ENCODE measurements at places on chromosomes 3 and 15.

DNA sequence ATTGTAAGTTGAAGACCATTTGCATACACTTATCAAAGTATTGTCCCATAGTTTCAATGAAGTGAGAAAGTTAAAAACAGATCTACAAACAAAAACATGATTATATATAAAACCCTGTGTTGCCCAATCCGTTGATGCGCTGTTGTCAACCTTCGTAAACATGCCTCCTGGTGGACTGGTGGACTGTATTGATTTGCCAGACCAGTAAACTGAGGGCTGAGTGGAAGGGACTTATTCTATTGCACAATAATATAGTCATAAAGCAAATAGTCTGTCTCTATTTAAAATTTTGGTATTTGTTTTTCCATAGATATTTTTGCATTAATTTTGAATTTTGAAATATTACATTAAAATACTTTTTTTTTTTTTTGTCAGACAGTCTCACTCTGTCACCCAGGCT is 102.5 kb downstream of the GAP43 start:
- DNase-seq = no peak

DNA sequence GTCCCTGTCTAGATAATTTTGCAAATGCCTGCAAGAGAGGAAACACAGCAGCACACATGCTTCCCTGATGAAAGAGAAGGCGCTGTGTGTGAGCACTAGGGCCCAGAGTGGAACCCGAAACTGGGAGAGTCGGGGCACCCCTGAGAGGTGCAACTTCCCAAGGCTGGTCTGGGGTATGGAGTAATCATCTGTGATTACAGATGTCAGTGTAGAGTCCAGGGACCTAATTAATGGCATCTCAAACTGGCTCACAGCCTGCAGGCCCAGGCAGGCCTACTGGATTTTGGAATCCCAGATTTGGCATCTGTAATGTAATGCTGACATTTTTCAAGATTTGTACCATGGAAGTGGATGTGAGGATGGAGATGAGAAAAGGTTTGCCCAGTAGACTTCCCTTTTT is 29.4 kb downstream of the PGPEP1L start:
- no peak for DNase-seq

- DNase-seq = no peak
Observed at GRCh38 chr3:134104031-134104430, 74.3 kb upstream of the SLCO2A1 start.

DNA sequence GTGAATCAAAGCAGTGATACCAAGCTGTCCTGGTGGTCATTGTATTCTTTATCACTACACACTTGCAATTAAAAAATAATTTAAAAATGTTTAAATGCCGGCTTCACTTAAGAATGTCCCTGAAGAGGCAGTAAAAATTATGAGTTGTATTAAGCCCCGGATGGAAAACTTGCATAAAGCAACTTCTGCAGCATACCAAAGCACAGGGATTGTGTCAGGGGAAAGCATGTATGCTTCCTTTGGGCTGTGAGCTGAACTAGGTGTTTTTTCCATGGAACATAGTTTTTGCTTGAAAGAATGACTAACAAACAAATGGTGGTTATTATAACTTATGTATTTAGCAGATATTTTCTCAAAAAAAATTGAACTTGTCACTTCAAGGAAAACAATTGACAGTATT is 143.1 kb downstream of the ARNT2 start:
- no peak for DNase-seq

DNA sequence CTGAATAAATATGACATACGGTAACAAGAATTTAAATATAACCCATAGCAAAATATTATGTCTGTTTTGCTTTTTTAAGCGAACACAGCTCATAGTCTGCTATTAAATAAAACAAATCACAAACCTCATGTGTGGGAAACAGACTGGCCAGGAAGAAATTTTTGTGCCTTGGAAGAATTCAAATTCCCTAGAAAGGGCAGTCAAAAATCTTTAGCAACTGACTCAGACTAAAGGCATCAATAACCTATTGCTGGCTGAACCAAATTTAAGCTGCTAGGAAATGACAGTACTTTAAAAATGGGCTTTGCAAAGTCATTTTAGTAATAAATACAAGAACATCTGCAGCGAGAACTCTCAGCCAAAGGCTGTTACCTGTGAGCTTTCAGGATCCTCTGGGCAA is 151.4 kb downstream of the PLD1 start:
- DNase-seq = no peak

GRCh38 chr15:51025454-51025846 is 69.3 kb downstream of the TNFAIP8L3 start:
- no peak for DNase-seq

- DNase-seq = no peak
Observed at GRCh38 chr15:58058073-58058472, 7.4 kb downstream of the ALDH1A2 start.

DNA sequence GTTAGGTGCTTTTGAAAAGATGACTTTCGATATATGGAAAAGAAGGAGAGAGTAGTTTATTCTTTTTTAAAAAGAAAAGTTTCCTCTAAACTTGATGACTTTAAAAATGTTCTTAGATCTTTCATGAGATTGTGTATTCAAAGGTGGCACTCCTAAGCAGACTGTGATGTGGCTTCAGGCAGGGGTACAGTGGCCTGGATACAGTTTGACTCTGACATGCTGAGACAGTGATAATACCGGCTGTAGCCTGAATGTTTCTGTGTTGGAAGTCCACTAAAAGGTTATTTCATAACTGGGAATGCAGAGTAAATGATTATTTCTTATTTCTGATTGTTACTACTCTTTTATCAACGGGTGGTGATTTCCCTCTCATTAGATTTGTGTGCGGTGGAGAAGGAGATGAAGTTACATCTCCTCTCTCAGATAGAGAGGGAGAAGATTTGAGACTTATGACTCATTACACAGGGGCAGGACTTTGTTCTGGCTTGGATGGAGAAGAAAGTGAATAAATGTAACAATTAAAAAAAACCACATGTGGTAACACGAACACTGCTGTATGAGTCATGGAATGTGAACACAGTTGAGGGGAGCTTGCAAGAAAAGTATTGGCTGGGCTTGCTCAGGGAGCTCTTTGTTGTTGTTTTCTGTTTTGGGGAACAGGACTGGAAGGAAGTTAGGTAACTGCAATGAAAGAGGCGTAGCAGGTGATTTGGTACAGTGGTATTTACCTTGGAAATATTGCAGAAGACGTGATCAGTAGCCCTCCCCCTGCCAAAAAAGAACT is 21.6 kb downstream of the SPTSSB start:
- DNase-seq = no peak

DNA sequence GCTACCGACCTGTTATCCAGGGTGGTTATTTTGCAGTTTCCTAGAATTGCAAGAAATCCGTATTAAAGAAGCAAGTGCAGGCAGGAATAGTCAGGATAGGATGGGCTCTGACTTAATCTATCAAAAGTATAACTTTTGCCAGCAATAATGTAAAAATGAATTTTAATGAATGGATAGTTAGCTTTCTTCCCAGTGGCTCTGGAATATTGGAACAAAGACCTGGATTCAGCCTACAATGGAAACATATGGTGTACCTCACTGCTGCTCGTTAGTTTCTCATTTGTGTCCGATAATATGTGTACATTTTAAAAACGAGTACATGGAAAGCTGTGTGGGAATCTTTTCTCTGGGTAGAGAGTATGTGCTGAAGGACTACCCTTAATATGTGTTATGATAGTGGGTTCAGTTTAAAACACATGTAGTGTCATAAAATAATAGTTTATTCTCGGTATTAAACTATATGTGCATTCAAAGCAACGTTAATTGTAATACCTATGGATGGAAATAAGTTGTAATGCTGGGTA is 805 bp downstream of the SERPINI1 start:
- DNase-seq = no peak

DNA sequence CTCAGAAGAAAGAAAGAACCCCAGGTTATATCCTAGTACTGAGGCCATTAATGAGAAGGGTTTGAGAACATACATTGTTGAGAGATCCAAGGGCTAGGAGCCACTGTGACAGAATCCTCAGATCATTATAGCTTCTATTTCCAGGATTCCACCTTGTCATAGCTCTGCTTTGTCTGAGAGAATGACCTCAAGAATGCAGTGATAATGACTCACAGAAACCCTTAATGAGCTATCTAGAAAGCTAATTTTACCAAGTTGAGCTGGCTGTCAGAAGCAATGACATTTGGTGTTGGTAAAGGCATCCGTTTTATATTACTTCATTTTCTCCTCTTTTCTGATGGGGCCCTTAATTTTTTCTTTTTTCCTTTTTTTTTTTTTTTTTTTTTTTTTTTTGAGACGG is 10.9 kb downstream of the TRIP4 start:
- no peak for DNase-seq

DNA sequence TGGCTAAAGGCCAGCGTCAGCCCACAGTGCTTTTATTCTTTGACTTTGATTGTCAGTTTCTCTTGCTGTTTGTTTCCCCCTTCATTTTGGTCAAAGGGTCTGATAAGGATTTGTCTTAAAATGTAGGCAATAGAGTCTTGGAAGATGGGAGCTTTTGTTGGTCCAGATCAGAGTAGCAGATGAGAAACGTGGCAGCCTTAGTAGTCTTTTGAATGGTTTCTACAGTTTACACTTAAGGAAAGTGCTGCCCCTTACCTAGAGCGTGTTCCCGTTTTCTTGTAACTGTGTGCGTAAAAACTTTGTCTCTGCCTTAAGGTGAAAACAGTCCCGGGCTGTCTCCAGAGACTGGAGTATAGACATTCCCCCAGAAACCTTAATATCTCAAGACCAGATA is 630 bp downstream of the LXN start:
- DNase-seq = no peak

GRCh38 chr3:172713316-172713715 is 2.4 kb upstream of the NCEH1 start:
- DNase-seq = no peak

GRCh38 chr15:37097144-37097919 is 3.0 kb downstream of the MEIS2 start:
- no peak for DNase-seq

- DNase-seq = no peak
Observed at GRCh38 chr15:29676961-29677402, 145.3 kb downstream of the TJP1 start.

- DNase-seq = no peak
Observed at GRCh38 chr15:78069462-78070029, 8.0 kb downstream of the TBC1D2B start.

DNA sequence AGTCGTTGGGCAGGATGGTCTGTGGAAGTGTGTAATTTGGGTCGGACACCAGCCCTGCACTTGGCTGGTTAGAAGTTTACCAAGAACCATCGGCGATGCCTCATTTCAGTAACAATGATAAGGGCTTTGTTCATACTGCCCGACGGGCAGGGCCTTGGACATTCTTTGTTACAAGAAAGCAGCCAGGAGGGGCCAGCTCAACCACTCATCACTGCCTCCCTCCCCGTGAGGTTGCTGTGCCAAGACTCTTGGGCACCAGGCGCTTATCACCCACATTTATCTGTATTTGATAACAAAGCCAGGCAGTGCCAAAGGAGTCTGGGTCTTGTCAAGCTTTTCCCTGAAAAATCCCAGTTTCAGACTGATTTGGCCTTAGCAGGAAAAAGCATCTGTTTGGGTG is 235.0 kb downstream of the ADAMTS17 start:
- DNase-seq = no peak

DNA sequence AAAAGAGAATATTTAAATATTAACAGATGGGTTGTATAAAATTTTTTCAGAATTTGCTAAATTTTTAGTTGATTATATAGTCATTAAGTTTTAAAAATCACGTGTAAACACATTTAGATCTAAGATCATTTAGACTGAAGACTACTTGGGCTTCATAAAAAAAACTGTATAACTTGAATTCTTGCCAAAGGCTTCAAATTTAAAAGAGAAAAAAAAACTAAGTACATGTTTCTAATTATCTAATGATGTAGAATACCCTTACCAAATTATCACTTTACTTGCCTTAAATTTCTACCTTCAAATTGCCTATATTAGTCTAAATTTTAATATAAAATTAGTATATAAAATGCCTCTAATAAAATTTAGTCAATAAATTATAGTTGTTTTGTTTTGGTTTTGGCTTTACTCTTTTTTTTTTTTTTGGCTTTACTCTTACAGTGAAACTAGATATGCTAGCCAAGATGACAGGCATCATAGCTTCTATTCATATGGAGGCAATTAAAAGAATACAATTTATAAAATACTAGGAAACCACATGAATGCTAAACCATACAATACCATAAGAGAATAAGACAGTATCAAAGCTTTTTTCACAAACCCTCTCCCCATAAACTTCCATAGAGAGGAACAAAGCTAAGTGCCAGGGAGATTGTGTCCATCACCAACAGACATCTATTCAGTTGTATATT is 183.1 kb upstream of the KCNMB2 start:
- no peak for DNase-seq
